ENCODE measurements at places on chromosomes 3 and 15.

GRCh38 chr3:12585181-12585580 is 28.3 kb downstream of the MKRN2 start:
- no peak overlapping the region for H3K27ac ChIP-seq
- H3K4me1 ChIP-seq = no peaks in the 10 kb centered on the region
- H3K27me3 ChIP-seq = no peaks in the 10 kb centered on the region

DNA sequence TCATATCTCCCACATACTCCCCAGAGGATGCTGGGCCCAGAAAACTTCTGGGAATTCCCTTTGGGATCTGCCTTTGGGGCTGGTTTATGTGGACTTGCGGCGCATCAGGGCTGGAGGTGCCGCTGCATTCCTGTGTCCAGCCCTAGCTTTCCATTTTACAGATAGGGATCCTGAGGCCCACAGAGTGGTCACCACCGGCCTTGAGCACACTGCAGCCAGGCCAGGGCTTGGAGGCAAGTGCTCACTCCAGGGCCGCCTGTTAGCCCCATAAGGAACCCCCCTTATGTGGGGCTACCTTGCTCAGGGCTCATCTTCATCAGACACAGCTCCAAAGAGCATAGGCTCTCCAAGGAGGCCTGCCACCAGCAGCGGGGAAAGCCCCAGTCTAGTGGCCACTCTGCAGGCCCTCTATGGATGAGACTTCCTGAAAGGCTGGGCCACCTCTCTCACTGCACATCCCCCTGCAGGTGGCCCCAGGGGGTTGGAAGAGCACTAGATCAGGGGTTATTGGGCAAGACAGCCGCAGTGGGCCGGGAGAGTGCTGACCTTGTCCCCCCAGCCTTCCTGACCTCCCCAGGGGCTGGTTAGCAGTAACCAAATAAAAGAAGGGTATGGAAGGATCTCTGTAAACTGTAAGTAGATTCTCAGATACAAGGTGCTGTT is 9.2 kb upstream of the ATP2B2 start:
- no peak for DNase-seq
- no peaks in the 10 kb centered on the region for H3K4me1 ChIP-seq
- no peaks in the 10 kb centered on the region for H3K27me3 ChIP-seq
- H3K36me3 ChIP-seq = no peaks in the 10 kb centered on the region
- no peak overlapping the region for H3K4me3 ChIP-seq

DNA sequence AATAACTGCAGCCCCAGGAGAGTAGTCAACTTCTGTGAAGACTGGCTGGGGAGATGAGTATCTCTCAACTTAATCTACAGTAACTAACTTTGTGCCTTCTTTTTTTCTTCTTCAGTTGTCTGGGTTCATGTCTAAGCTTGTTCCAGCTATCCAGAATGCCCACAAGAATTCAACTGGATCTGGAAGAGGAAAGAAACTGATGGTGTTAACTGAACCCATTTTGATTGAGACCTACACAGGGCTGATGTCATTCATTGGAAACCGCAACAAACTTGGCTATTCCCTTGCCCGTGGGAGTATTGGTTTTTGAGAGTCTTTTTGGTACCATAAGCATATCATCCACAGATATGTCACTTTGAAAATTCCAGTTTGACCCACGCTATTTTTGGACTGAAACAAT is 148.7 kb downstream of the TPRG1 start:
- no peak overlapping the region for H3K27ac ChIP-seq
- H3K27me3 ChIP-seq = no peaks in the 10 kb centered on the region
- H3K36me3 ChIP-seq = no peaks in the 10 kb centered on the region
- H3K4me1 ChIP-seq = peaks cover 21% of the 10 kb centered on the region

DNA sequence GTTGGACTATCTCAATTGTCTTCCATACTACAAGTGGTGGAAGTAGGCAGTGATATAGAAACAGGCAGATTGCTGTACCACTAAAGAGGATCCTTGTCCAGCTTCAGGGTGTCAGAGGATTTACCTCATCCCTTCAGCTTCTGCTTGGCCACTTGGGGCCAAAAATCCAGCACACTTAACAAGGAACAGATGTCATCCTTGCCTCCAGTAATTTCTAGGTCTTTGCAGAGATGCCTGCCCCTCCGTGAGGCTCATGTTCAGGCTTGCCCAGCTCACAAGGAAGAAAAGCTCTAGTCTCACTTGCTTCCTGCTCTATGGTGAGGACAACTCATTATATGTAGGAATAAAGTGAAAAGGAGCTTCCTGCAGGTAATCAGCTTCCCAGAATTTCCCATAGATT is 510.3 kb downstream of the EPHA3 start:
- no peaks in the 10 kb centered on the region for H3K4me1 ChIP-seq
- no peaks in the 10 kb centered on the region for H3K27me3 ChIP-seq
- H3K27ac ChIP-seq = no peak overlapping the region
- no peak for DNase-seq
- no peak overlapping the region for H3K4me3 ChIP-seq
